ENCODE measurements at places on chromosomes 11 and 22.

DNA sequence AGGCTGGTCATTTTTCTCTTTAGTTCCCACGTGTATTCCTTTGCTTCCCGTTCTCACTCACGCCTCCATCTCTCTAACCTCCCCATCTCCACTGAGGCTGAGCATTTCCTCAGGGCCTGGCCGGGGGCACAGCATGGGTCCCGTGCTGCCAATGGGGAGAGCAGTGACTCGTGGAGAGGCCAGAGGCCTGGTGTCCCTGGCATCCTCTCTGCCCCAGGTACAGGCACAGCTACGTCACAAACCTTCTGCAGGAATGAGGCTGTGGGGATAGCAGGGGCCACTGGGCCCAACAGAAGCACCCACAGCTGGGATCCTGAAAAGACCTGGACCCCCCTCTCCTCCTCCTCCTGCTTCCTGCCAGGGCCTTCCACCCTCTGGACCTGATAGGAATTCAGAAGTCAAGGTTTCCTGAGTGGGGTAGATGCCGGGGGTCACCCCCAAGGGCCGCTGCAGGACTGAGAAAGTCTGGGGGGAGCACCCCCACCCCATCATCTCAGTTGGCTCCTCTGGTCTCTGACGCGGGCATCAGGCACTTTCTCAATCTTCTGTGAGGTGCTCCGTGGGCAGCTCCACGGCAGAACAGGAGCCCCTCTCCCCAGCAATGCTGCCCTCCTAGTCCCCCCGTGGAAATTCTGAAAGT is 11.8 kb downstream of the PNPLA5 start:
- peak; percentile 40 for DNase-seq

DNA sequence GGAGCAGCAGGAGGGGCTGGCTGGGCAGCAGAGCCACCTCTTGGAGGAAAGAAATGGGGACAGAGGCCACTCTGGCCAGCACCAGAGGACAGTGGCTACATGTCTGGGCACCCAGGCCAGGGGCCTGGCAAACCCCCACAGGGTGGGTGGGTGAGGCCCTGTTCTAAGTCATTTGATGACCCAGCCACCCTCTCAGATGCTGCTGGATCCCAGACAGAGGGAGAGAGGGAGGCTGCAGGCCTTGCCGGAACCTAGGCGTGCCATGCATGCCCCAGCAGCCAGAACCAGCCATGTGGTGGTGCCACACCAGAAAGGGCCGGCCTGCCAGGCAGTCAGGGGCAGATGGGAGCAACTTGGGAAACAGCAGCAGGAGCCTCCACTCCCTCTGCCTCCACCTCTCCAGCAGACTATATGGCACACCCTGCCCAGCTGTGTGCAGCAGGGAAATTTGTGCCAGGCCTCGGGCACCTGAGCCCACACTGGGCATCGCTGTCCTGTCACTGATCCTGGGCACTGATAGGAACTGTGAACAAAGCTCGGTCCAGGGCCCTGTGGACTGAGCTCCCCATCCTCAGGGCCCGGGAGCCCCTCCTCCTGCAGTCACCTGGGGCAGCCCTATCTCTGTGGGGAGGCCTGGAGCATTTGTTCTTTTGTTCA is 45.2 kb downstream of the RTN4R start:
- no peak for DNase-seq

DNA sequence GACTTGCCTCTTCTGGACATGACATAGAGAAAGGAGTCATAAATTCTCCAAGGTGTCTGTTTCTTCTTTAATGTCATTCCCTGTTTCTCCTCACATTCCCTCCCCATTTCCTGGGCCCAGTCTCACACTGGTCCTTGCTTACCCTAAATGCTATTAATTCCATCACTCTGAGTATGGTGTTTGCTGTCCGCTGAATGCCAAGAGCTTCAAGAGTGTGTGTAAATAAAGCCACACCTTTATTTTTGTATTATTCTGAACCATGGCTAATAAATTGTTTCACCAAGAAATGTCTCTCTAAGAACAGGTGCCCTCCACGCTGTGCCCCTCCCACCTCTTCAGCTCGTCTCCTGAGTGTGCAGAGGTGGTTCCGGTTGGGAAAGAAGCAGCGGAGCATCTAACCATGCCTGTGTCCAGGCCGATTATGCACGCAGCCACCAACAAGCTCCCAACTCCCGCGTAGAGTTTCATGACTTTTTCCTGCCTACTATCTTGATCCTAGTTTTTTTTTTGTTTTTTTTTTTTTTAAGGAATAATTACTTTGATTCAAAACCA is 8.6 kb downstream of the TMEM121B start:
- DNase-seq, result no peak

GRCh38 chr11:66052664-66052982 is 459 bp downstream of the SF3B2 start:
- no peak for DNase-seq

- DNase-seq, result peak; percentile 14
These were observed 25.5 kb downstream of the DKK3 start for GRCh38 chr11:11982975-11983374.

DNA sequence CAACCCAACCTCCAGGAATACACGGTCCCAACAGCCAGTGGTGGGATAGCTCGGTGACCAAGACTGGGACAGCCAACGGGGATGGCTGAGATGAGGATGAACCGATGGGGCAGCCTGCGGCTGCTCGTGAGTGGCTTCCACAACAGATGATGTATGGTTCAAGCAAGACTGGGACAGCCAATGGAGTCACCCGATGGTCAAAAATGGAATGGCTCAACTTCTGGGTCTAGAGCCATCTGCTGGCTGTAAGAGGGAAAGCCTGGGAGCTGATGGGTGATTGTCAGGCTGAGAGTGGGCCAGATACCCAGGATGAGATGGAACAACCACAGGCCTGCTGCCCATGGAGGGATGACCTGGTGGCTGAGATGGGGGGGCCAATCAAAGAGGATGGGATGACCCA is 35.5 kb downstream of the SYT7 start:
- DNase-seq, result no peak

GRCh38 chr11:62241095-62241494 is 944 bp upstream of the SCGB1D2 start:
- DNase-seq, result no peak

- DNase-seq, result no peak
These were observed 19.4 kb downstream of the RNF185 start for GRCh38 chr22:31179345-31179744.

- DNase-seq, result no peak
These were observed 534 bp downstream of the RBFOX2 start for GRCh38 chr22:36027935-36028645.

GRCh38 chr11:36340897-36341296 is 44.8 kb downstream of the PRR5L start:
- no peak for DNase-seq

GRCh38 chr22:22156716-22157347 is 87.8 kb upstream of the VPREB1 start:
- no peak for DNase-seq
